Activated T-helper 17 cell treated with anti-CD3 and anti-CD28 coated beads, Interleukin-2, amount 50 U/mL, for 72 hours (primary cell): ENCODE measurements at places on chromosomes 4 and X.

DNA sequence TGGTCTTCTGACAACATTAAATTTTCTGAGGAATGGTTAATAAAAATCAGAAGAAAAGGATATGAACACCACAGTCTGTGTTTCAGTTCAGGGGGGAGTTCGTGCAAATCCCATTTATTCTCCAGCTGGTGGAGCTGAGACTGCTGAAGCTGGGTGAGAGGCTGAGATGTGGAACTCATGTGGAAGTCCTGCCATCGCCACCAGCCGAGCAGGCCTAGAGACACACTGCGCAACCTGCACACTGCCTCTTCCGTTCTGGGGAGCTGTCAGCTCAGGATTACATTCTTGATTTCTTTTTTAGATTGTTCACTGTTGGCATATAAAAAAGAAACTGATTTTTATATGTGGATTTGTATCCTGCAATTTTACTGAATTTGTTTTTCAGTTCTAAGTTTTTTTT lies 66.6 kb upstream of the ELOVL6 start:
- no peak for ATAC-seq

DNA sequence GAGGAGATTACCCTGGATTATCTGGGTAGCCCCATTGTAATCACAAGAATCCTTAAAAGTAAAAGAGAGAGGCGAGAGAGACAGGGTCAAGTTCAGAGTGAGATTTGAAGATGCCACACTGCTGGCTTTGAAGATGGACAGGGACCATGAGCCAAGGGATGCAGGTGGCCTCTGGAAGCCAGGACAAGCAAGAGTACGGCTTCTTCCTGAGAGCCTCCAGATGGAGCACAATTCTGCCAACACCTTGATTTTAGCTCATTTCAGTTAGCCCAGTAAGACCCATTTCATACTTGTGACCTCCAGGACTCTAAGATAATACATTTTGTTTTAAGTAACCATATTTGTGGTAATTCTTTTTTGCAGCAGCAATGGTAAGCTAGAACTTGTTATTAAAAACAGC lies 120.3 kb downstream of the GPM6A start:
- no peak for ATAC-seq

- no peak for ATAC-seq
Measured at GRCh38 chr4:89136525-89136924, 25.2 kb downstream of the TIGD2 start.

DNA sequence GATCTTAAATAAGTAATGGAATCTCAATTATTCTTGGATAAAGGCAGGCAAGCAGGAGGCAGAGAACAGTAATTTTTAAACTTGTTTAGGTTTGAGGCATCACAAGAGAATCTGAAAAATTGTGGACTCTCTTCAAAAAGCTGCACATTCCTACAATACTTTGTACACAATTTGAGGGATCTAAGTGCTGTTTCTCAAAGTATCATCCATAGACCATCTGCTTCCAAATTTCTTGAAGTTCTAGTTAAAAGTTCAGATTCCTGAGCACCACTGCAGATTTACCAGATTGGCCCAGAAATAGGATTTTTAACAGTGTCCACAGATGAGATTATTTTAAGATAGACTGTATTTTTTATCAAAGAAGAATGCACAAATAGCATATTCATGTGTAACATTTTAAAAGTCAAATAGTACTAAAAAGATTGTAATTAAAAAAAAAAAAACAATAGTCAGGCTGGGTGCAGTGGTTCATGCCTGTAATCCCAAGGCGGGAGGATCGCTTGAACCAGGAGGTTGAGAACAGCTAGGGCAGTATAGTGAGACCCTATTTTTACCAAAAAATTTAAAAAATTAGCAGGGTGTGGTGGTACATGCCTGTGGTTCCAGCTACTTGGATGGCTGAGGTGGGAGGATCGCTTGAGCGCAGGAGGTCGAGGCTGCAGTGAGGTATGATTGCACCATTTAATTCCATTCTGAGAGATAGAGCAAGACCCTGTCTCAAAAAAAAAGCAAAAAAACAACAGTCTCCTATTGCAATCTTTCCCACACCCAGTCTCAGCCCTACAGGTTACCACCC lies 14.2 kb upstream of the FNIP2 start:
- ATAC-seq: no peak

DNA sequence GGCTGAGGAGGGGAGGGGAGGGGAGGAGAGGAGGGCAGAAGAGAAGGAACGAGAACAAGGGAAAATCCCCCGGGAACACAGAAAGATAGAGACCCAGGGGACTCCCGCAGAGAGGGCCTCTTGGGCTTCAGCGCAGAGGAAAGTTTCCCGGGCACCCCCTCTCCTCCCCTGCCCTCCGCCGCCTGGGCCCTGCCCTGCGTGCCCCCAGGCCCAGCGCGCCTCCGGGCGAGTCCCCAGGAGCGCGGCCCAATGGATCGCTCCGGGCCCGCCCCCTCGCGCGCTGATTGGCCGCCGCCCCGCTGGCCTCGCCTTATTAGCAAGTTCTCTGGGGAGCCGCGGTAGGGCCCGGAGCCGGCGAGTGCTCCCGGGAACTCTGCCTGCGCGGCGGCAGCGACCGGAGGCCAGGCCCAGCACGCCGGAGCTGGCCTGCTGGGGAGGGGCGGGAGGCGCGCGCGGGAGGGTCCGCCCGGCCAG lies at the start of gene MSX1:
Gene MSX1 (plus strand): TSS at position 341 of the 474 bp plus-strand sequence. CDS start 235 bp downstream, outside the sequence.
- peak; percentile 89 for ATAC-seq

- ATAC-seq: peak; percentile 42
Measured at GRCh38 chr4:108135549-108136209, 33.1 kb downstream of the LEF1 start.

DNA sequence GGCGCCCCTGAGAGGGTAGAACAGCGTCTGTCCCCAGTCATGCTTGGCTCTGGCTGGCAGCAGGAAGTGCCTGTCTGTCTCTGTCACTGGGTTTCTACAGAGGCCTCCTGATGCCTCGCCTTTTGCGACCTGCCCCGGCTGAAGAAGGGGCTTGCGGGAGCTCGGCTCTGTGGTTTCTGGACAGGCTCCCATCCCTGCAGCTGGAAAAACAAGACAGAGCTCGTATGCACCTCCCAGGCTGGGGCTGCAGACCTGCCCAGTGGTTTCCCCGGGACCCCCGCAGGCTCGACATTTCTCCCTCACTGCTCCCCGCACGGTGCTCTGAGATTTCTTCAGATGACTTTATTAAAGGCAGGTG lies 57.0 kb upstream of the SORCS2 start:
- no peak for ATAC-seq

GRCh38 chr4:41655177-41655576 lies 93.3 kb downstream of the PHOX2B start:
- no peak for ATAC-seq

DNA sequence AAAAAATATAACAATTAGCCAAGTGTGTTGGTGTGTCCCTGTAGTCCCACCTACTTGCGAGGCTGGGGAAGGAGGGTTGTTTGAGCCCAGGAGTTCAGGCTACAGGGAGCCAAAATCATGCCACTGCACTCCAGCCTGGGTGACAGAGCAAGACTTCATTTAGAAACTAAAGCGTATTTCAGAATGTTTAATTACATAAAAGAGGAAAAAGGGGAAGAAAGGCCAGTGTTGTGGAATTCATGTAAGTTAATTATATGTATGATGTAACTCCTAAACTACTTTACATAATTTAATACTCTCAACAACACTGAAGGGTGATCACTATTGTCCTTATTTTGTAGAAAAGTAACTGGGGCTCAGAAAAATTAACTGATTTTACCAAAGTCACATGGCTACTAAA lies 67.2 kb upstream of the HOPX start:
- ATAC-seq: no peak

- ATAC-seq: no peak
Measured at GRCh38 chr4:185730387-185730786, 81.6 kb downstream of the SORBS2 start.

- no peak for ATAC-seq
Measured at GRCh38 chr4:4590546-4590945, 48.7 kb upstream of the STX18 start.

DNA sequence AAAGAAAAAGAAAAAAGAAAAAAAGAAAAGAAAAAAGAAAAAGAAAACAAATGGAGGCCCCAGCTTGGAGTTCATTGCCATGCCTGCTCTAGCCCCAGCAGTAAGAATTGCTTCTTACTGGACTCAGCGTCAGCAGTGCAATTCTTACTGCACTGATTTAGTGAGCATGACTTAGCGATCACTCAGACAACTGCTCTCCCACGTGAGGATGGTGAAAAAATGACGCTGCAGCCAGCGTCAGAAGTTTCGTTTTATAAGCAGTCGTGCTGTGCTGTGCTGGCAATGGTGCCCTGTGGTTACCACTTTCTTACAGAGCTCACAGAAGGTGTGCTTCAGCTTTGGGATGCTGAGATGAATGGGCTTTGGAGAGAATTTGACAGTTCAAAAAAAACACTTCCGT lies 68.3 kb upstream of the DDX3X start:
- ATAC-seq: peak; percentile 98

DNA sequence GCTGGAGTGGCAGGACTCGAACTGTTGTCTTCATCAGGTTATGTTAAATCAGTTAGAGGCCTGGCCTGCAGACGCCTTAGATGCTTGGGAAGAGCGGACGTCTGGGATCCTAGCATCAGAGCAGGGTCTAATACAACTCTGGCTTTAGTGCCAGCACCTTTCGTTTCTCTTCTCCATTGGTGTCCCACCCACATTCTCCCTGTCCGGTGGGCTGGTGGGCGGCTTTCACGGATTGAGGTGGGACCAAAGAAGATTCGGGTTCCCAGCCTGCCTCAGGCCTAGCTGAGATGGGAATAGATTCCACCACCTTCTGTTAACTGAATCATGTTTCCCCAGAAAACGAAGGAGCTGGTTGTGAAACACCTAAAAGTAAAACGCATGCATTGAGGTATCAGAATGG lies 939 bp downstream of the PDK3 start:
- ATAC-seq: no peak

- no peak for ATAC-seq
Measured at GRCh38 chr4:55612341-55612740, 20.3 kb upstream of the PDCL2 start.

- peak; percentile 33 for ATAC-seq
Measured at GRCh38 chr4:104491481-104492182, 3.1 kb downstream of the CXXC4 start.
